ENCODE measurements at places on chromosomes 11 and 22. TPM values are rescaled to one million over a fixed set of nuclear protein-coding genes. Genes with fewer than 3 reads are reported as not detected.

- DNase-seq, result peak; percentile 59
These were observed 8.7 kb downstream of the SPTBN2 start for GRCh38 chr11:66720223-66720898.

- no peak for DNase-seq
These were observed 46.2 kb downstream of the HIRA start for GRCh38 chr22:19385221-19385906.

- no peak for DNase-seq
These were observed 9.2 kb upstream of the KCNE3 start for GRCh38 chr11:74476536-74476935.

DNA sequence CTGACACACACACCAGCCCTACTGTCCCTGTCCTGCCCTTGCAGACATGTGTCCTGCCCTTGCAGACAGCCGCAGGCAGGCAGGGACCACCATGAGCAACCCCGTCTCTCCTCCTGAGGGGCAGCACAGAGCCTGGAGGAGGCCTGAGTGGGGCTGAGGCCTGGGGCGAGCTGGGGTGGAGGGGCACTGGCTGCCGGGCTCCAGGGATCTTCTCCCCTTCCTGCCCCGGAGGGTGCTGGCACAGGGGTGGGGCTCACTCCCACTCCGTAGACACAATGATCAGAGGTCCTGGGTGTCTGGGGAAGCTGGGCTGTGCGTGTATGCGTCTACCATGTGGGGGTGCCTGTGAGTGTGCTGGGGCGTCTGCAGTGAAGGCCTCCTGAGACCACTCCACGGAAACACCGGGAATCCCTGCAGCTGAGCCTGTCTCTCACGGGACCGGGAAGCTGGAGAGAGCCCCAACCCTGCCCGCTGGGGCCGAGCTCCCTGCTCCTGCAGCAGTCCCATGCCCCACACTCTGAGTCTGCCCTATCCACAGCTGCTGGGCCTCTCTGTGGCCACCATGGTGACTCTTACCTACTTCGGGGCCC lies 588 bp downstream of the TSPAN32 start:
- no peak for DNase-seq

DNA sequence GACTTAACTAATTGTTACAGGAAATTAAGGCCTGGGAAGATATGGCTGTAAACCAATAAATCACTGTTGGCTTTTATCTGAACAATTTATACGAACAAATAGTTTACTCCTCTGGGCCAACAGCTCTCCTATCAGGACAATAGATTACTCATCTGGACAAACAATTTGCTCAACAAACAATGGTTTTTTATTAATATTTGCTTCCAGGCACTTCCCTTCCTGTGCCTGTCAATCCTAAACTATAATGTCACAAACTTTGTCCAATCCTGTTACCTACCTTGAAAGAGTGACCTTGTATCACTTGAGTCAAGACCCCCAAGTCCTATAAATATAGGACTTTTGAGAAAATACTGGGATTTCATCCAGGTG lies 87.6 kb upstream of the OR9Q1 start:
- no peak for DNase-seq

DNA sequence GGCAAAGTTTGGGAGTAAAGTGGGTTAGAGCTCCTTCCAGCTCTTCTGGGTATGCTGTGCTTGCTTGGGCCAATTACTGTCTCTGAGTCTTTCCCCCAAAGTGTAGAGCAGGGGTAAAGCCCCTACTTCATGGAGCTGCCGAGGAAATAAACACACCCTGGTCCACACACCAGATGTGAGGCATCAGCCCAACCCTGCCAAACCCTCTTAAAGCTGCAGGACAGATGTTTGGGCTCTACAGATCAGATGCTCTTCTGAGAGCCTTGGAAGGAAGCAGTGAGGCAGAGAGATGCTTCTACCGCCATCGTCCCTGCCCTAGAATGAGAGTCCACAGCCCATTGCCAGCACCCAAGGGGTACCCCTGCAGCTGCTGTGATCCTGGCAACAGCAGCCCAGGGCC lies 64.7 kb downstream of the ELFN2 start:
- no peak for DNase-seq

- no peak for DNase-seq
These were observed 17.8 kb upstream of the CASTOR1 start for GRCh38 chr22:30307041-30307574.

The MMP12 gene
- total RNA-seq, result not detected

DNA sequence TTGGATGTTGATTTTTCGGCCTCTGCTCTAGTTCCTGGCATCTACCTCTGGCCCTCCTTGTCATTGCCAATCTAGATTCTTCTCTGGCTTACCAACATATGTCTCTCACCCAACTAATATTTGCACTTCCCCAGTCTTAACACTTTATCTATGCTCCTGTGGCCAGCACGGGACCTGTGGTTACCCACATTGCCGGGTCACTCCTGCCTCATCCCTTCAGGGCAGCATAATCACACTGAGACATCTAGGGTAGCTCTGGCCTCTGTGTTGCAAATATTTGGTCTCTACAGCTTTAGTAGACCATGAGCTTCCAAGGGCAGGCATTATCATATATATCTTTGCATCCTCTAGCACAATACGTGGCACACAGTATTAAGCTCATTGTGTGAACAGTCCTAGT lies 182.0 kb upstream of the ARHGAP20 start:
- DNase-seq, result no peak

The CSRP3 gene
- total RNA-seq, result not detected

The ARFGAP3 gene
- 29.8 TPM for total RNA-seq

DNA sequence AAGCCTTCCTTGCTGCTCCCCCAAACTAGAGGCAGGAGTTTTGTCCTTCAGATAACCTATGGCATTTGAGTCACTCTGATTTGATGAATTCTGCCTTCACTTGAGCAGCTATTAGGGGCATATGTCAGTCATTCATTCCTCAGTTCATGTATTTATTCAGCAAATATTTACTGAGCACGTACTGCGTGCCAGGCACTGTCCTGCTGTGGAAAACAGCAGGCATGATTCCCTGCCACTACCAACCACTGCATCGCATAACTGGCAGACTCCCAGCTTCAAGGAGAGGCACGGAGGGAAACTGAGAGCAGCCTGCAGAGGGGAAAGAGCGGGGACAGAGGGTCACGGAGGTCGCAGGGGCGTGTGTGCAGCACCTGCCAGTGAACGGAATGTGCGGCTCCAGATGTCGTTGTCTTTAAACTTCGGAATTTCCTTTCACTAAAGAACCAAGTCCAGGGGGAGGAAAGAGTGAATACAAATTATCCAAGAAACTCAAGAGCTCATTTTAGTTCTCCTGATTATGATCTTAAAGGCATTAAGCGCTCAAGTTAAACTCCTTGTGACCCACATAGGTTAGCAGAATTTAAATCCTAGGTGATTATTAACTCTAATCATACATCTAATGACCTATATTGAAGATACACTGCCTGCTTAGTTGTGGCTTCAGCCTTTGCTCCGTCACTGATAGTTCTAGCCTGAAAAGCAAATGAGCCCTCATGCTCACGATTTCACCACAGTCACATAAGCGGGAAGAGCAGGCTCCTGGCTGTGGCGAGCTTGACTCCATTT lies 12.6 kb downstream of the PPARA start:
- DNase-seq, result no peak

DNA sequence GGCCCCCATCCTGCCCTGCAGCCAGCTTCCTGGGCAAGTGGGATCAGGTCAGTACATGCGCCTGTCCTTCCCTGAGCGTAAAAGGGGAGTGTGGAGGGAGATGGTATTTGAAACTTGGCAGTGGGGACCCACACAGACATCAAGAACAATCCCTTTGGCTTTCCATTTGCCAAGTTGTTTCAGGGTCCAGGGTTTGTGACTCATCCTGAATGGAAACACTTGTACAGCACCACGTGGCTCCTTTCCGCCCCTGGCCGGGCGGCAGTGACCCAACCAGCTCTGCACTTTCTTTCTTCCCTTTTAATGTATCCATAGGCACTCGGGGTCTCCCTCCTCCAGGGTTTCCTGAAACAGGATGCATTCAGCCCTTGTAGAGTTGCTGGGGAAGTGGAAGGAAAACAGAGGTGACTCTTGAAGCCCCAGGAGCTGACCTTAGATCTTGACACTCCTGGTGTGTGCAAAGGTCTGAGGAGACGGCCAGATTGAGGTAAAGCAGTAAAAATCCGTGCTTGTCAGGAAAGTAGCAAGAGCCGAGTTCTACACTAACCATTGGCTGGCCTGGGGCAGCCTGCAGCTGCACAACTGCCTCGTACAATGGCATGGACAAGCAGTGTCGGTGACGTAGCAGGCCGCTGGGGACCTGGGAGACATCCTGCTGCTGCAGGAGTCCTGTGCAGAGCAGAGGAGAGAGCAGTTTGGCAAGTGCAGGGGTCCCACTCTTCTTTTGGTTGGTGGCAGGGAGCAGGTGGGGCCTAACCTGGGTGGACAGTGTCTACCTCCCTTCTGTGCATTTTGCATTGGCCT lies 189.8 kb downstream of the SNX19 start:
- DNase-seq, result no peak

GRCh38 chr11:111384494-111384893 lies 5.4 kb upstream of the POU2AF1 start:
- no peak for DNase-seq

GRCh38 chr11:70399681-70400112 lies 1.4 kb downstream of the CTTN start:
- DNase-seq, result peak; percentile 25

All from endothelial cell (in vitro differentiated cells).